Fibroblast of skin of back (primary cell): ENCODE measurements at places on chromosomes 11 and 22.

GRCh38 chr11:32886180-32886579 is 6.4 kb upstream of the QSER1 start:
- no peak for DNase-seq

- DNase-seq: no peak
Observed at GRCh38 chr22:47019012-47019790, 256.8 kb downstream of the TBC1D22A start.

DNA sequence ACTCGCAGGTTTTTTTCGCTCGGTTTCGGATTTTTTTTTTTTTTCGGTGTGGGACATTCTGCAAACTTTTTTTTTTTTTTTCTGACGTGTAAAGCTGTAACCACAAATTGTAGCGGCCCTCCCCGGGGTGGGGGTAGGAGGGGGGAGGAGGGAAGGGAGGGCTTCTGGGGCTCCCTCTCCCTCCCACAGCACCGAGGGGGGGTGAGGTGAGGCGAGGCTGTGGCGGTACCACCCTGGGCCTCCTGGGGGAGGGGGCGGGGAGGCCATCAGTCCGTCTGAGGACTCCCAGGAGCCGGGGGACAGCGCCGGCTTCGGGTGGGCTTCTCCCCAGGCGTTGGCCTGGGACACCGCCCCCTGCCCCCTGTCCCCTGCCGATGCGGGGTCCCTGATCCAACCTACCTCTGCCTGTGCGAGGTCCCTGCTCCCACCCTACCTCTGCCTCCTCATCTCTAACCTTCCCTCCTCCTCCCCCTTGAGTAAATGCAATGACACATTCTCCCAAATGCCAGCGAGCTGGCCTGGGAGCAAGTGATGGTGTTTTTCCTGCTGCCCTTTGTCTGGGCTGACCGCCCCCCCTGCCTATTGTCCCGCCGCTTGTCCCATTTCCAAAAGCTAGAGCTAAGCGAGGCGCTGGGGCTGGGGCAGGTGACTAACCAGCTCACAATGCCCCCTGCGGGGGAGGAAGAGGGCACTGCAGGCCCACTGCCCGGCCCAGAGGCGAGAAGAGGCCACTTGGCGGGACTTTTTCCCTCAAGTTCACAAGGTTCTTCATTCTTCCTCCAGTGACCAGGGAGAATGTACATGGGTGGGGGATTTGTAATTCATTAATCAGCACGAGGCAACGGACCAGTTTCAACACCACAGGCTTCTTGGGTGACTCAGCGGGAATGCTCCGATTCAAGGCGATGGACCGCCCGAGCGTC is 511 bp upstream of the CLCF1 start:
- peak; percentile 98 for DNase-seq

- DNase-seq: peak; percentile 65
Observed at GRCh38 chr11:27194976-27195375, 154.4 kb downstream of the BBOX1 start.

DNA sequence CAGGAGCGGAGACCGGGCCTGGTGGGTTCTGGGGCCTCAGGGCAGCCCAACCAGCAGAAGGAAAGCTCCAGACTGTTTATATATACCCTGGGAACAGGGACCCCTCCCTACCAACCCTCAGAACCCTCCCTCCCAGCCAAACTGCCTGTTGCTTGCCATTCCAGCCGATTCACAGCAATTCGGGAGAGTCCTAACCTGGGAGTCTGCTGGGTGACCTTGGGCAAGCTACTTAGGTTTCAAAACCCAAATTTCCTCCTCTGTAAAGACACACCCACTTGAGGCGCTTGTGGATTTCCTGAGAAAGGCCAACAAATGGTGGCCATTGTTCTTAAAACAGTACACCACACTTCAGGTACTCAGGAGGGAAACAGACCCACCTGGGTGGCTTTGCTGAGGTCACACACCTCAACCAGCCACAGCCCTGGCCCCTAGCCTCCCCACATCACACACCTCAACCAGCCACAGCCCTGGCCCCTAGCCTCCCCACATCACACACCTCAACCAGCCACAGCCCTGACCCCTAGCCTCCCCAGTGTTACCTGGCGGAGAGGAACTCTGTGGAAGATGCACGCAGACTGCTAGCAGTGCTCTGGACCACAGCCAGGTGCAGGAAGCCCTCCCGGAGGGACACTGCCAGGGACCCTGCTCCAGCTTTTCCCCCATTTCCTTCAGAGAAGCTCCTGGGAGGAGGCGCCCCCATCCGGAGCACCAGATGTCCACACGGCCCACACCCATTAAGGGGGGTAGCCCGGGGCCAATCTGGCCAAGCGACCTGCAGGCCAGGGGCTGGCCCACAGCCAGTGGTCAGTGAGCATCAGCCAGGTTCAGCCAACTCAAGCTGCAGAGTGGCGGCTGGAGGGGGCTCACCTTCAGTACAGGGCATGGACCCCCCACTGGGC is 6.2 kb downstream of the SHISA8 start:
- no peak for DNase-seq

GRCh38 chr11:126419801-126420697 is 64.6 kb downstream of the ST3GAL4 start:
- no peak for DNase-seq

GRCh38 chr22:22169923-22170322 is 74.7 kb upstream of the VPREB1 start:
- no peak for DNase-seq

DNA sequence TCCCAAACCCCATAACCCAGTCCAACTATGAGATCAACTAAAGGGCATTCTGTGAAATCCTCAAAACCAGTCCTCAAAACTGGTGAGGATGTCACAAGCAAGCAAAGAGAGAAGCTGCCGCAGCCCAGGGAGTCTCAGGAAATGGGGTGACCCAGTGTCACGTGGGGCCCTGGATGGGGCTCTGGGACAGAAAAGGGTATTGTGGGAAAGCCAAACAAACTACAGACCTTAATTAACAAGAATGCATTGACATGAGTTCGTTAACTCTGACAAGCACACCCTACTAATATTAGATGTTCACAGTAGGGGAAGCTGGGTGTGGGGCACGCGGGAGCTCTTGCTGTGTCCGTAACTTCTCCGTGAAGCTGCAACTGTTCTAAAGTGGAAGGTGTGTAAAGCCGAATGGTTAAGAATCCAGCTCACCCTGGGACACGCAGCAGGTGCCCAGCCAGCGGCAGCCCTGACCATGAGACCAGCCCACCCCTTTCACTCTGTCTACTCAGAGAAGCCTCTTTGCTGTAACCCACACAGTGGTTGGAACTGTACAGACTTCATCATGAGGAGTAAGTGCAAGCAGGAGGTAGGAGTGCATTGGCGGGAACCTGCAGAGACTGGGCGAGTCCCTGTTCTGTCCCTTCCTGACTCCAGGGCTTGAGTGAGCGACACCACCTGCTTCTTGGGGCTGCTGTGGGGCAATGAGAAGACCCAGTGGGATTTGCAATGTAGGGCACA is 17.9 kb downstream of the LINC01488 start:
- no peak for DNase-seq

- DNase-seq: no peak
Observed at GRCh38 chr22:41613456-41613855, 7.4 kb downstream of the DESI1 start.

DNA sequence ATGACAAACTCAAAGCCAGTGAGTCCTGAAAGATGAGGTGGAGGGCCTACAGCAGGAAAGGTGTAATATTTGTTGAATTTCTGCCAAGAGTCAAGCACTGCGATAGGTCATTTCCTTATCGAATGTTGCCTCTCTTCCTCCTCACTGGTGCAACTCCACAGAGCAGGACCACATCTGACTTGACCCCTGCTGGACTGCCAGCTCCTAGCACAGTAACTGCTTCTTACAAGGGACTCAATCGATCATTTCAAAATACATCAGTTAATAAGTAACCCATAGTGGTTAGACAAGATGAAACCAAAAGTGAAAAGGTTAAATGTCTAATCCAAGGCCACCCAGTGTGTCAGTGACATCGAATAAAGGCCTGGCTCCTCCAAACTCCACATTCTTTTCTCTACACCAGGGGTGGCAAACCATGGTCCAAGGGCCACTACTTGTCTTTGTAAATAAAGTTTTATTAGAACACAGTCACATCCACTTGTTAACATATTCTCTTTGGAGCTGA is 98.5 kb upstream of the CSNK2A3 start:
- DNase-seq: no peak

GRCh38 chr22:49592780-49593501 is 234.7 kb downstream of the BRD1 start:
- no peak for DNase-seq

DNA sequence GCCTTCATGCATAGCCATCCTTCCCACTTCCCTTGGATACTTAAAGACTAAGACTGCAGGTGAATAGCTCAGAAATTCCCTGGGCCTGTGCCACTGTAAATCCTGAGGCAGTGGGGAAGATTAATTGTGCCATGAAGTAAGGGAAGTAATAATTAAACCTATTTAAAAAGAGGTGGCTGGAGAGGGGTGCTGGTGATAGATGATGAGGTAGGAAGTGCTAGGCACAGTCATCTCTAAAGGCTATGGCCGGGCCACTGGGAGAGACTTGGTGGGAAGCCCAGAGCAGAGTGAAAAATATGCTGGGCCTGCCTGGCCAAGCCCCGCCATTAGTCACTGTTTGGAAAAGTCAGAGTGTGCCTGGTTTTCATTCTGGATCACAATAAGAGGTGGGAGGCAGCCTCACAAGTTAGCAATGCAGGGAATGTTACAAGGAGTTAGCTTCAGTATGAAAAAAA is 197.2 kb upstream of the PITPNB start:
- DNase-seq: peak; percentile 93

GRCh38 chr11:111937461-111937769 is 272 bp downstream of the DIXDC1 start:
- no peak for DNase-seq

GRCh38 chr11:64094463-64095260 is 58.9 kb downstream of the FLRT1 start:
- DNase-seq: peak; percentile 86
